ENCODE measurements at places on chromosomes 3 and 15.
A peak's percentile ranks its signal among the peaks of the same experiment; 100 is the strongest.

DNA sequence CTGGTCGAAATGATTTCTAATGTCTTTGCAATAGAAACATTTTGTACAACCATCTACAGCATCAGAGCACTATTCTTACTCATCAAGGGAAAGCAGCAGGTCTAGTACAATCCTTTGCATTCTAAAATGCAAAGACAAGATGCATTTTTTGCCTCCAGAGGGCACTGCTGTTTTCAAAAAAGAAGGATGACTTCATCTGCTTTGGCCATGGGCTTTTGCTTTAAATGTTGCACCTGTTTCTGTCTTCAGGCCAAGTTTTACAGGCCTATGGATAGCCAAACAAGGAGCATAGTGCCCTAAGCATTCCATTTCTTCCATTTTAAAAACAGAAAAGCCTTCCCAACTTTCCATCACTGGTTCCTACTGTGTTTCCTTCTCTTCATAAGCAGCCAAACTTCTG, 3.4 kb downstream of the PARP9 start:
- DNase-seq: peak; percentile 73

- DNase-seq: peak; percentile 55
These were observed 106.5 kb upstream of the ACP3 start for GRCh38 chr3:132210476-132211346.

DNA sequence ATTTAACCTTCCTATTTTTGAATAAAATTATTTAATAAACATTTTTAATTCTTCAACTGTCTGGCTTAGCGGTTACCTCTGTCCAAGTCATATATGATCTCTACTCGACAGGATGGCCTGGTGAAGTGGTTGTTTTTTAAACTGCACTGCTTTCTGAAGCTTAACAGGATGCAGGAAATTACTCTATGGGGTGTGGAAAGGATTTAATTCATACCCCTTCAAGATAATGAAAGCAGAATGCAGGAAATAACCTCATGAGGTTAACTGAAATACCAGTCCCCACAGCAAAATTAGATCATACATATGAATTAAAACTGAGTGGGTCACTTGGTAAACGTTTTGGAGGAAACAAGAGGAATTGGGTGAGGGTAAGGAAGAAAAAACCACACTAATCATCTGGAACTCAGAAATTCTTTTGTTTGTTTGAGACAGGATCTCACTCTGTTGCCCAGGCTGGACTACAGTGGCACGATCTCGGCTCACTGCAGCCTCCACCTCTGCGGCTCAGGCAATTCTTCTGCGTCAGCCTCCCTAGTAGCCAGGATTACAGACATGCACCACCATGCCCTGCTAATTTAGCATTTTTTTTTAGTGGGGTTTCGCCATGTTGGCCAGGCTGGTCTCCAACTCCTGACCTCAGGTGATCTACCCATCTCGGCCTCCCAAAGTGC, 50.1 kb downstream of the LYSMD4 start:
- DNase-seq: no peak

- DNase-seq: peak; percentile 79
These were observed 64.2 kb upstream of the CMSS1 start for GRCh38 chr3:99753268-99753975.

DNA sequence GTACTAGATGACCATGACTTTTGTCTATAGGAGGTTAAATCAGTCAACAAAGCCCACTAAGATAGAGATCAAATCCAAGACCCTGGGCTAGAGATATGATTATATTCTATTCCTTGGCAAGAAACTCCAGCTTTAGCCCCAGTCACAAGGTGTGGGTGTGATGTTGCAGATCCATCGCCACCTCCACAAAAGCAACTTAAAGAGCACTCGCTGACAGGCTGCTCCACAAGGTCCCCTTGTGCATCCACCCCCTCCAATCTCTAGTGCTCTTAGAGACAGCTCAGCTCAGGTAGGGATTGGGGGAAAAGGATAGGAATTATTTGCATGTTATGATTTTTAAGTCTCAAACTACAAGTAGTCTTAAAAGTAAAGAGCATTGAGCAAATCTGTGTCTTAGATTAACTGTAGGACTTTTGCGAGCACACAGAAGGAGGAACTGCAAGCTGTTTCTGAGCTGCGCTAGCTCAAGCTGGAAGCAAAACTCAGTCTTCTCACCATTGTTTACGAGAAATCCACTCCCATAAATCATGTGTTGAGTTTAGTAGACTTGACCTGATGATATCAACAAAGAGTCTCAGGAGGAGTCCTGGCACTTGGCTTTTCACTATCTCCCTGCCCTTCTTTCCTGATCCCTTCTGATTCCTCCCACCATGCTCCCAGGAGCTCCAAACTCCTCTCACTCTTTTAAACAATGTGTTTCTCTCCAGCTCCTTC, 177.6 kb downstream of the STAC start:
- no peak for DNase-seq
